ENCODE measurements at places on chromosomes 1 and 21.

DNA sequence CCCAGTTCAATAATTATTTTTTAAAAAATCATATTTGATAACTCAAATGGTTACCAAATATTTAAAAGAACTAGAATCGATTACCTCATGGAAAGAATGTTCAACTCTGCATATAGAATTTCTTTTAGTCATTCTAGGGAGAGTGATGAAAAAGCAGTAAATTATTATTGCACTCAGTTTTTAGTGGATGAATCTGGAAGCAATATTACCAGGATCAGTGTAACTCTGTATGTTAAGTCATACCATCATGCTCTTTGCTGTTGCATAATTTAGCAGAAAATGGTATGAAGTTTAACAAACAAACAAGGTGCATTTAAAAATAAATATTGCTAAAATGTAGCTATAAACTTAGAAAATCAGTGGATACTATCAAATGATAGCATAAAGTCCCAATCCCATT is 46.1 kb upstream of the ARHGAP29 start:
- DNase-seq = no peak

DNA sequence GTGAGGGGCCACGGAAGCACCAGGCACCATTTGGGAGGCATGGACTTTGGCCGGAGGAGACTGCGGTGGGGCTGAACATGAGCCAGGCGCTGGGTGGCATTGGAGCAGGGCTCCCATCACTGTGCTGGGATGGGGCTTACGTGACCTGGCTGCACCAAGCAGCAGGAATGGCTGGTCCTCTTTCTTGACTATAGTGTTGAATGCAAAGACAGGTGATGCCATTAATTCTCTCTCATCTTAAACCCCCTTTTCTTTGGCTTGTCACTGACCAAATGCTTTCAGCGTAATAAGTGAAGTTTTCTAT is 447.9 kb downstream of the CAMTA1 start:
- DNase-seq = no peak

GRCh38 chr21:14452031-14452726 is 69.2 kb upstream of the HSPA13 start:
- no peak for DNase-seq

GRCh38 chr1:30774550-30775432 is 17.2 kb upstream of the LAPTM5 start:
- no peak for DNase-seq

GRCh38 chr1:162213281-162213912 is 143.9 kb downstream of the NOS1AP start:
- no peak for DNase-seq

All from hematopoietic multipotent progenitor cell (in vitro differentiated cells).